ENCODE measurements at places on chromosomes 1 and 21. TPM values are rescaled to one million over a fixed set of nuclear protein-coding genes. Genes with fewer than 3 reads are reported as not detected.

DNA sequence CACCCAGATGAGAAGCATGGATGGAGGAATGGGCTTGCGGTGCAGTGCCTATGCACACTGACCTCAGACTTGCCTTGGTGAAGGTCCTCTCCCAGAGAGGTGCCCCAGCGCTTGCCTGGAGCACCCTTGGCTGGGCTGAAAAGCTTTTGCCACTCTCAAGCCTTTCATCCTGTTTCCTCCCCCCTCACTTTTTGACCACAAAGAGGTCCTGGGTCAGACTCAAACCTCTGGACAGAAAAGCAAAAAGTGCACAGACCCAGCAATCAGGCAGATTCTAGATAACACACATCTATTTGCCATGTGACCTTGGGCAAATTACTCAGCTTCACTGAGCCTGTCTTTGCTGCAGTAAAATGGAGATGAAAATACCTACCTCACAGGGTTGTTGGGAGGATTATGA is 7.3 kb downstream of the TMEM35B start:
- peak; percentile 12 for DNase-seq

DNA sequence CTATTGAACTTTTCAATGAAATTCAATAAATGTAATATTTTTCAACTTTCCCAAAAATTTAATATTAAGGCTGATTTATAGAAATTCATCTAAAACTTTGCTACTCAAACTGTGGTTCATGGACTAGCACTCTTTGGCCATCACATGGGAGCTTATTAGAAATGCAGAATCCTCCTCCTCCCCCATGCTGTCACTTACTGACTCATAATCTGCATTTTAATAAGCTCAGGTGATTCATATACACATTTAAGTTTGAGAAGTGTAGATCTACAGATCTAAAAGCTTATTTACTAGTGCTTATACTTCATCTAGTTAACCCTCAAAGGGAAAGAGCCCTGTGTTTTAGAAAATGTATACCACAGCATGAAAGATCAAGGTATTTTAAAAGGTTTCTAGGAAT is 84.3 kb downstream of the HS2ST1 start:
- no peak for DNase-seq

DNA sequence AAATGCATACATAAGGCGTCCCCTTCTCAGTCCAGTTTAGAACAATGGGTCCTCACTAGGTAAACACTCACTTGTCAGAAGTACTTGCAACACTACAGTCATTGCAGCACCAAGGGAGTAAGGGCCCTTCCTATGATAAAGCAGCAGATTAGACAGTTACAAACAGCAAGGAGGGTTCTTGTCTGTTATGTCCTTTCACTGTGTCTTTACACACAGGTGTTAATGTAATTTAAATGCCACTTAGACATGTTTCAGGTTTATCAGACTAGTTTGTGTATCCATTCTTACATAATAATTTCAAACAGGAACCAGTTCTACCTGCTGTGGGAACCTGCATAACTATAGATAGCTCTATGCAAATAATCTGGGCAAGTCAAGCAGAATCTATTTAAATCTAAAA is 105.6 kb upstream of the USH2A start:
- DNase-seq: no peak

- peak; percentile 63 for DNase-seq
Measured at GRCh38 chr1:246907472-246907871, 24.3 kb downstream of the AHCTF1 start.

DNA sequence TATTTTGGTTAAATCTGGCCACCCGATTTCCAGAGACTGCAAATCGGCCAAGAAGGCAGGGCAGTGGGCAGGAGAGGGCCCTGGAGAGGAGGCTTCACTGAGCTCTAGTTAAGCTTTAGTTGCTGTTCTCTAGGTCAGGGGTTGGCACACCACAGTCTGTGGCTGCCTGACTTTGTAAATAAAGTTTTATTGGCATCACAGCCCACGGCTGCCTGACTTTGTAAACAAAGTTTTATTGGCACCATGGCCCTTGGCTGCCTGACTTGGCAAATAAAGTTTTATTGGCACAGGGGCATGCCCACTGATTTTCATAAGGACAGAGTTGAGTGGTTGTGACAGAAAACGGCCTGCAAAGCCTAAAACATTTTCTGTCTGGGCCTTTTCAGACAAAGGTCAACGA is 19.7 kb downstream of the AJAP1 start:
- DNase-seq: no peak

DNA sequence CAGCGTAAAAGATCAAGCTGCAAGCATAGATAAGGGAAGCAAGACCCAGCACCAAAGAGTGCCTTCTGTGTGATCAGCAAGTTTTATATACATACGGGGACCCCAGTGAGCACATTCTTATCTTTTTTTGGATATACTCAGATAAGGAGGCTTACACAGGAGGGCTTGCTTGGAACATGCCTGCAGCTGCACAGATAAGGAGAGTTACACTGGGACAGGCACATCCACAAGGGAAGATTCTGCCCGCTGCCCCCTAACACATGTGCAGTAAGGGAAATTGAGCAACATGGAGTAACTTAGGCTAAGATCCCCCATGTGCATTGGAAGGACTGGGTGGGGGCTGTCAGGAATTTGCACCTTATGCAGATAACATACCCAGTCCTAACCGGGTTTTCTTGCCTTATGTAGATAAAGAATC is 1334.8 kb downstream of the MRPL39 start:
- no peak for DNase-seq

DNA sequence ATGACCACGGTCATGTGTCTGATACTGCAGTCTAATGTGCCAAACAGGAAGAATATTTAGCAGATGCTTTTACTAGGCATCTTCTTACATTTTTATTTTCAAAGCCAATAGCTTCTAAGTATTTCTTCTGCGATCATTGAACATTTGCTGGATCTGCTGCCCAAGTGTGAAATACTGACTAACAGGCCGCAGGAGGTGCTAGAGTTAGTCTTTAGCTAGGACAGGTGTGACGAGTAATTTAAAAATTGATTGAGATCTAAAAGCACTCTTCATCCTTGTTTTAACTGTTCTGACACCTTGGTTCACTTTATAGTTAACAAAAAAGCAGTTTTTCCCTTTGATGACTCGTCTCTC is 748 bp upstream of the FAM78B start:
- DNase-seq: no peak

DNA sequence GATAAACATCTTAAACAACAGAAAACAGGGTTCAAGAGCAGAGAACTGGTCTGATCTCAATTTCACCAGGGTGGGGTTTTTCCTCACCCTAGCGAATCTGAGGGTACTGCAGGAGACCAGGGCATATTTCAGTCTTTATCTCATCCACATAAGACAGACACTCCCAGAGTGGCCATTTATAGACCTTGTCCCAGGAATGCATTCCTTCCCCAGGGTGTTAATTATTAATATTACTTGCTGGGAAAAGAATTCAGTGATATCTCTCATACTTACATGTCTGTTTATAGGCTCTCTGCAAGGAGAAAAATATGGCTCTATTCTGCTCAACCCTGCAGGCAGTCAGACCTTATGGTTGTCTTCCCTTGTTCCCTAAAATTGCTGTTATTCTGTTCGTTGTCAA is 84.1 kb downstream of the LYPLAL1 start:
- no peak for DNase-seq

DNA sequence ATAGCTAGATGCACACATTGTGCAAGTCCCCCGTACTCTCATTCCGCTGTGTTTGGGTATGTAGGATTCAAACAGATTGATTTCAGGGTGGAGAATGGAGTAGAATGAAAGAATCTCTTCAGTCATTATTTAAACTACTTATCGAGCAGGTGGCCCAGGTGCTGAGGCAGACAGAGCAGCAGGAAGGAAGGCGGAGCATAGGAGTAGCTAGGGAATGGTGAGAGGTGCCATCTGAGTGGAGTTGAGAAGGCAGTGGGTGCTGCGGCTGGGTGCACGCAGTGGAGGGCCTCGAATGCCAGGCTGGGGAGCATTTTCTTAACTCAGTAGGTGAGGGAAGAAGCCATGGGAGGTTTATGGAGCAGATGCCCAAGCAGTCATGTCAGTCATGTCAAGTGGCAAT is 45.2 kb upstream of the CD101 start:
- DNase-seq: no peak

DNA sequence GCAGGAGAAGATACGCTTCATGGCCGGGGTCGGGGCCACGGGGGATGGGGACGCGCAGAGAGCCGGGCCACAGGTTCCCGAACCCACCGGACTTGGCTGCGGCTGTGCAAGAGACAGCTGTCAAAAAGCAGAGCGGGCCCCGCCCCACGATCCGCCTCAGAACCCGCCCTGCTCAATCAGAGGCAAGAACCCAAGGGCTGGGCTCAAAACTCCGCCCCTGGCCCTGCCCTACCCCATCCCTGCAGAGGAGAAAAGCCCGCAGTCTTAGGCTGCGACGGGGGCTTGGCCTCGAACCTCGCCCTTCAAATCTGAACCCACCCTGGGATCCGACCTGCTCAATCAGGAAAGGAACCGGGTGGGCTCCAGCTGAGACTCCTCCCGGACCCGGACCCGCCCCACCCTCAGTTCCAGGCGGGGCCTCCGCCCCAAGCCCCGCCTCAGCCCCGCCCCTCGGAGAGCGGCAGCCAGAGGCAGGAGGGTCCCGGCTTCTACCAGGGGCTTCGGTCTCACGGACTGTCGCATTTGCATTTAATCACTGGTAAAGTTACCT is at the start of gene ANKRD35:
ANKRD35 (minus strand) TSS at position 129 of the 550 bp plus-strand sequence; CDS start at position 21, 108 bp downstream.
- peak; percentile 90 for DNase-seq

- no peak for DNase-seq
Measured at GRCh38 chr1:97902067-97902466, 18.8 kb downstream of the DPYD start.

- DNase-seq: no peak
Measured at GRCh38 chr1:51520700-51521248, 1.7 kb upstream of the EPS15 start.

DNA sequence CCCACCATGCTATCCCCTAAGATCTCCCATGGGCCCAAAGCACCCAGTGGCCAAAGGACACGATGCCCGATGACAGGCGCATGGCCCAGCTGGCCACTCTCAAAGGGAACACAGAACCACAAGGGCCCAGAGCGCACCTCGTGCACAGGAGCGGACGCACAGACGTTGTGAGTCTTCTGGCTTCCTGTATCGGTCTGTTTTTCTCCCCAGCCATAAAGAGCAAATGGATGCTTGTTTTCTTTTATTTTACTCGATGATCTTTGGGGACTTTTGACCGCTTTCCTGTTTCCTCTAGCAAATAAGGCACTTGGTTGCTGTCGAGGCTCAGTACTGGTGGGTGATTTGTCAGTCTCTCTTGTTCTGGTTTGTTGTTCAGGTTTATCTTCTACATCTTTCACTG is 16.2 kb downstream of the CCSAP start:
- DNase-seq: no peak

DNA sequence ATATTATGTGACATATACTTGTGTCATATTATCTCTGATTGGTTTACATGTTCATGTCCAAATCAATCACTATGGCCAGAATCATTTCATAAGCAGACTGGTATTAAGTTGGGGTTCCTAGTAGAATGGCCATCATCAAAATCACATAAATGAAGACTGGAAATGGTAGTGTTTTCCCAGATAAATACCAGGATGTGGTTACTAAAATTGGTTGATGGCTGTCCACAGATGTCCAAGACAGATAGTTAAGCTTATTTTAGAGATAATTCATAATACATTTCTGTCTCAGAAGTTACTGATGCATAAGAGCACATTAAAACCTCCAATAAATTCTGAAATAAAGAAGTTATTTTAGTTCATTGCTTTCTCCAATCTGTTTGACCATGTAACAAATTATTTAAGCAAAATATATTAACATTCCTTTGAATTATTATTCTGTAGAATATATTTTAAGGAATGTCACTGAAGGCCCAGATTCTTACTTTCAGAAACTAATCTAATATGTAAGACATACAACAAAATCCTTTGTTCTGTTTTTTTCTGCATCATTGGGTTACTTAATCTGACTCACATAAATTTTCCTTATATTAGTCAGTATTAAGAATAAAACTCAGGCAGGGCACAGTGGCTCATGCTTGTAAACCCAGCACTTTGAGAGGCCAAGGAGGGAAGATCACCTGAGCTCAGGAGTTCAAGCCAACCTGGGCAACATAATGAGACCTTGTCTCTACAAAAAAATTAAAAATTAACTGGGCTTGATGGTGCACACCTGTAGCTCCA is 483.9 kb downstream of the PTPRC start:
- no peak for DNase-seq

DNA sequence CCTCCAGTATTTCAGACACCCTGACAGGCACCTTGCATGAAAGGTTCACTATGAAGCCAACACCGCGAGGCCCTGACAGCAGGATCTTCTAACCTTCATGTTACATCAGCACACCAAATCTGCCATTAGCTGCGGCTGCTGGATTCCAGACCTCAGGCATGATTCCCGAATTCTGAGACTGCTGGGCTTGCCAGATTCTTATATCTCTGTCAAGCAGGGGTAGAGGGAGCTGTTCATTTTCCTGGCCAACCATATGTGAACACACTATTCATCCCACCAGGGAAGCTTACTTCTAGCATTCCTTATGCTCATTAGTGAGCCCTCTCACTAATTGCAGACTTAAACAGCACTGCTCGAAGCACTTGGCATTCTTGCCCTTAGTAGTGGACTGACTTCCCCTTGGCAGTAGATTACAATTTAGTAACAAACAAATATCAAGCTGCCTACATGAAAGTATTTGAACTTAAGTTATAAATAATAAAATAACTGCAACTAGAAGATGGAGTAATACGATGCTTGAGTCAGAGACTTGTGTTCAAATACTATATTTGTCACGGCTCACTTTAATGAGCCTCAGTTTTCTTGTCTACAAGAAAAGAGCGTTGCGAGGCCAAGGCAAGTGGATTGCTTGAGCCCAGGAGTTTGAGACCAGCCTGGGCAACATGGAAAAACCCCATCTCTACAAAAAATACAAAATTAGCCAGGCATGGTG is 43.3 kb downstream of the NID1 start:
- DNase-seq: peak; percentile 22

- DNase-seq: no peak
Measured at GRCh38 chr1:110288111-110288510, 51.1 kb upstream of the RBM15 start.

- no peak for DNase-seq
Measured at GRCh38 chr1:197341626-197342025, 73.6 kb downstream of the CRB1 start.

GRCh38 chr1:235295902-235296350 is 32.1 kb downstream of the ARID4B start:
- DNase-seq: no peak

GRCh38 chr21:46191686-46192575 is 7.7 kb upstream of the SPATC1L start:
- DNase-seq: no peak

- no peak for DNase-seq
Measured at GRCh38 chr1:51515312-51515960, 3.6 kb downstream of the EPS15 start.

- no peak for DNase-seq
Measured at GRCh38 chr1:204578867-204579664, 62.9 kb downstream of the MDM4 start.

- no peak for DNase-seq
Measured at GRCh38 chr1:233395863-233396646, 68.5 kb downstream of the MAP3K21 start.

- DNase-seq: no peak
Measured at GRCh38 chr21:41124641-41125201, 43.2 kb upstream of the BACE2 start.

CLCA4 gene
- not detected for total RNA-seq

NIBAN1 gene
- total RNA-seq: 0.62 TPM

AKR7A3 gene
- total RNA-seq: not detected

HTR6 gene
- 0.14 TPM for total RNA-seq

CZIB gene
- 70.9 TPM for total RNA-seq

GABRD gene
- total RNA-seq: 1.2 TPM

CYP4A22 gene
- total RNA-seq: not detected

GJA4 gene
- not detected for total RNA-seq

CHIT1 gene
- total RNA-seq: not detected

UMODL1 gene
- not detected for total RNA-seq

Data from G401 (cell line).